Trophoblast cell (in vitro differentiated cells and primary cell): ENCODE measurements at places on chromosomes 4 and X.

DNA sequence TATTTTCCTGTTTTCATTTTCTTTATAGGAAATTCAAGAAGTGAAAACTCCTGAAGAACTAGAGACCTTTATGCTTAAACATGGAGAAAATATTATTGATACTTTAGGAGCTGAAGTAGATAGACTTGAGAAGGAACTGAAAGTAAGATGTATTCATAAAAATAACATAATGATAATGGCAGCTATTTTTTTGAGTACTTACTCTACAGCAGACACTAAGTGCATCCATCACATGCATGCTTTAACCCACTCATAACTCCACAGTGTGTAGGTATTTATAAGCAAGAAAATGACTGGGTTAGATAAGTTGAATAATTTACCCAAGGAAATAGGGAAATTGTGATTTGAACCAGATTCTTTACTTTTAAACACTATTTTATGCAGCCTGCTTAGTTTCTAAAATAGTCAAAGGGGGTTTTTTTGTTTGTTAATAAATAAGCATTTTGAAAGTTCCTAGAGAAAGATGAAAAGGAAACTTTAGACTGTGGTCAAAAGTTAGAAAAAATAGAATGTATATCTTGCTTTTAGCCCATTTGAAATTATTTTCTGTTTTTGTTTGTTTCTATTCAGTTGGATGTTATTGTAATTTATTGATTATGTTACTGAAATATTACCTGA is 74.2 kb downstream of the BEND4 start:
- no peaks in the 10 kb centered on the region for H3K36me3 ChIP-seq
- no peaks in the 10 kb centered on the region for H3K4me1 ChIP-seq
- no peaks in the 10 kb centered on the region for H3K27me3 ChIP-seq

- peaks cover 9% of the 10 kb centered on the region for H3K4me1 ChIP-seq
- H3K4me3 ChIP-seq, result no peak overlapping the region
- no peak overlapping the region for H3K27ac ChIP-seq
- DNase-seq, result no peak
- peaks cover 10% of the 10 kb centered on the region for H3K36me3 ChIP-seq
These were observed 22.3 kb downstream of the HAND2 start for GRCh38 chr4:173507471-173508385.

- no peaks in the 10 kb centered on the region for H3K36me3 ChIP-seq
- no peaks in the 10 kb centered on the region for H3K4me1 ChIP-seq
- no peak overlapping the region for H3K27ac ChIP-seq
- no peak overlapping the region for H3K4me3 ChIP-seq
These were observed 11.9 kb upstream of the CCNQ start for GRCh38 chrX:153610836-153611213.

- no peak overlapping the region for H3K4me3 ChIP-seq
- DNase-seq, result no peak
- no peaks in the 10 kb centered on the region for H3K27me3 ChIP-seq
- H3K27ac ChIP-seq, result no peak overlapping the region
- H3K4me1 ChIP-seq, result no peaks in the 10 kb centered on the region
These were observed 111.6 kb downstream of the APOOL start for GRCh38 chrX:85115252-85115651.

DNA sequence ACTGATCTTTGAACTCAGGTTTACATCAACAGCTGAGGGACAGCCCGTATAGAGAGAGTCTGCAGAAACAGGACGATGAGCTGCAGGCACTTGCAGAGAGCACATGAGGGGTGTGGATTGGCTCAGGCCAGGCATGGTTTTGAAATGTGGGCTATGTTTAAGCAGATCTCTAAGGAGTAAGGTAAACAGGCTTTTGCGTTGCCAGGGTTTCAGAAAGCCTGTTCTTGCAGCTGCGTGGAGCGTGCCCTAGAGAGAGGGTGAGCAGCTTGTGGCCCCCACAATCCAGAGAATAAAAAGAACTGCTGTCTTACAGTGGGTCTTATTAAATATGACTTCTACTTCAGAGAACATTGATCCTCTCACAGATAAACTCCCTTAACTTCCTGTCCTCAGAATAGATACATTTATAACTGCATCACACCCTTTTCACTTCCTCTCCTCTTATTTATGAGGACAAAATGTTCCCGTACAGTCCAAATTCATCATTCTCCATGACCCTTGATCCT is 64.1 kb downstream of the TMA16 start:
- no peak for DNase-seq
- H3K4me3 ChIP-seq, result no peak overlapping the region
- no peak overlapping the region for H3K27ac ChIP-seq
- no peaks in the 10 kb centered on the region for H3K4me1 ChIP-seq
- no peaks in the 10 kb centered on the region for H3K27me3 ChIP-seq
- no peaks in the 10 kb centered on the region for H3K36me3 ChIP-seq

DNA sequence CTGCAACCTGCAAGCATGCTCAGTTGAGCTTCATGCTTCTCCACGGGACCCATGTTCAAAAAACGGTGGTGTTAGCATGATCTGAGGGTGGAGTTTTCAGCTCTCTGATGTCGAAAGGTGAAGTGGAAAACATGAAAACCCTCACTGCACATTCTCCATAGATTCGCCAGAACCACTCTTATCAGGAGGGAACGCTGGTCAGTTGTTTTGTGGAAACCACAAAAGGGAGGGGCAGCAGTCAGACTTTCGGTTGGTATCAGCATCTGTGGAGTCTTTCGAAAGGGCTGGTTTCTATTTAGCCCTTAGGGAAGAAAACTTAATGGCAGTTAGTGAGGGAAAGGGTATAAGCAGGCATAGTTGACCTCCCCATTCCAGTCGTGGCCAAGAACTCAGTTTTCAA is 12.6 kb downstream of the PPA2 start:
- H3K4me1 ChIP-seq, result no peaks in the 10 kb centered on the region
- no peaks in the 10 kb centered on the region for H3K27me3 ChIP-seq
- DNase-seq, result peak; percentile 46
- peaks cover 3% of the 10 kb centered on the region for H3K36me3 ChIP-seq
- H3K27ac ChIP-seq, result no peak overlapping the region

DNA sequence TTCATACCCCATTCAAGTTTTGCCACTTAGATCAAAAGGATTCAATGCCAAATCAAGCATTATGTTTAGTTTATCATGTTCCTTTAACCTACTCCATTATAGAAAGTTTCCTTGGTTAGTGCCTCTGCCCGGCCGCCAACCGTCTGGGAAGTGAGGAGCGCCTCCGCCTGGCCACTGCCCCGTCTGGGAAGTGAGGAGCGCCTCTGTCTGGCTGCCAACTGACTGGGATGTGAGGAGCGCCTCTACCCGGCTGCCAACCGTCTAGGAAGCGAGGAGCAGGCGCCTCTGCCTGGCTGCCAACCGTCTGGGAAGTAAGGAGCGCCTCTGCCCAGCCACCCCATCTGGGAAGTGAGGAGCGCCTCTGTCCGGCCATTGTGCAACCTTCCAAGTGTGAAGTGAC is 36.3 kb upstream of the PDGFRA start:
- peaks cover 2% of the 10 kb centered on the region for H3K4me1 ChIP-seq
- no peak overlapping the region for H3K4me3 ChIP-seq
- H3K27ac ChIP-seq, result no peak overlapping the region
- no peaks in the 10 kb centered on the region for H3K27me3 ChIP-seq

GRCh38 chr4:3407930-3408792 is 33.6 kb upstream of the HGFAC start:
- no peak overlapping the region for H3K27ac ChIP-seq
- DNase-seq, result no peak
- H3K4me1 ChIP-seq, result no peaks in the 10 kb centered on the region
- no peaks in the 10 kb centered on the region for H3K36me3 ChIP-seq
- no peaks in the 10 kb centered on the region for H3K27me3 ChIP-seq

DNA sequence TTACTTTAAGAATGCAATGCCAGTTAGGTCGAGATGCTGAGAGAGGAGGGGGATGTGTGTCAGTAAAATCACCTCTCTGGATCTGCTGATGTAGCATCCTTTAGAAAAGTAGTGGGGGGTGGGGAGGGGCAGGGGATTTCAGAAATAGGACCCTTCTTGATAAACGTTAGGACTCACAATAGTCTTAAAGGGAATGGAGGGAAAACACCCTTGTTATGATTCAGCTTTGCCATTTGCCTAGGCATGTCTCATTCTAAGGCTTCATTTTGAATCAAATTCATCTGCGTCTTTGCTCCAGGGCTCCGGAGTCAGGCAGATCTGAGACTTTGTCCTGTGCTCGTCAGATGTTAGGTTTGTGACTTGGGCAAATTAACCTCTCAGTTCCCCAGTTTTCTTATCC is 879 bp downstream of the SH2D1A start:
- no peak overlapping the region for H3K4me3 ChIP-seq
- DNase-seq, result no peak
- H3K4me1 ChIP-seq, result no peaks in the 10 kb centered on the region
- no peaks in the 10 kb centered on the region for H3K36me3 ChIP-seq

GRCh38 chr4:165635951-165636350 is 237.1 kb upstream of the TLL1 start:
- H3K36me3 ChIP-seq, result no peaks in the 10 kb centered on the region
- peaks cover 8% of the 10 kb centered on the region for H3K4me1 ChIP-seq
- no peaks in the 10 kb centered on the region for H3K27me3 ChIP-seq

DNA sequence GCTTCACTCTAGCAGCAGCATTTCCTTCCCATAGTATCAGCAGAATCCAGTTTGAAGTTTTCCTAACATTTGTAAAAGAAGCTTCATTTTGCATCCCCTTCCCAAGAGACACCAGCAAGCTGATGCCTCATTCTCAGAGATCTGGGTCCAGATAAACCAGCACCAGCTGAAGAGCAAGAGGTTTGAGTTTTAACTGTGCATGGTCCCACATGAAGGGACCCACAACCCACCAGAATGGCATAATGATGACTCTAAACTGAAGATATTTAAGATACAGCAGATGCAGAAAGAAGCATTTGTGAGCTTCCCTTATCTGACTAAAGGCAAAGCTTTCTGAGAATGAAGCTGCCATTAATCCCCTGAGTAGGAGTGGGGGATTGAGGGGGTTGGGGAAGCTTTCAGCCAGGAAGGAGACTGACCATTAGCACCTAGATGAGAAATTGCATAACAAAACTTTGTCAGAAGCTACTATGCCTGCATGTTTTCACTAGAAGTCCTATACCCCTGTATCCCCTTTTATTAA is 18.6 kb downstream of the NUDT6 start:
- H3K4me1 ChIP-seq, result no peaks in the 10 kb centered on the region
- no peaks in the 10 kb centered on the region for H3K36me3 ChIP-seq
- H3K4me3 ChIP-seq, result no peak overlapping the region
- no peak for DNase-seq
- H3K27ac ChIP-seq, result no peak overlapping the region
- no peaks in the 10 kb centered on the region for H3K27me3 ChIP-seq

GRCh38 chr4:150673793-150674192 is 91.8 kb downstream of the MAB21L2 start:
- no peaks in the 10 kb centered on the region for H3K27me3 ChIP-seq
- no peaks in the 10 kb centered on the region for H3K36me3 ChIP-seq
- no peak overlapping the region for H3K4me3 ChIP-seq
- no peaks in the 10 kb centered on the region for H3K4me1 ChIP-seq
- no peak overlapping the region for H3K27ac ChIP-seq
- no peak for DNase-seq
